ENCODE measurements at places on chromosomes 2 and 18.

DNA sequence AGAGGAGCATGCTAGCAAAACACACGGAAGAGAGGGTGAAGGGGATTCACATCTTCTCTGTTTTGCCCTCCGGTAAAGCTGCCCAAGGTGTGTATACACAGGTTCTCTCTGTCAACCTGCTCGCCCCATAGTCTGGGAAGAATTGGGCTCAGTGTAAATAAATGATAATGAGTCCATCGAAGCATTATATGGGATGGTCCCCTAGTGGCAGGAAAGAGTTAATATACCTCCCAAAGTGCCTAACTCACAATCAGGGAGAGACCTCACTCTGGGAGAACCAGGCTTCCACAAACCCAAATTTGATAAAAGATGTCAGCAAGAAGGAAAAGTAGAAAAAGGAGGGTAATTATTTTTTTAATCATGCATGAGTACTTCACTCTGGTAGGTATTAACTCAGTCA, 262.2 kb upstream of the ZNF521 start:
- no peak for DNase-seq

DNA sequence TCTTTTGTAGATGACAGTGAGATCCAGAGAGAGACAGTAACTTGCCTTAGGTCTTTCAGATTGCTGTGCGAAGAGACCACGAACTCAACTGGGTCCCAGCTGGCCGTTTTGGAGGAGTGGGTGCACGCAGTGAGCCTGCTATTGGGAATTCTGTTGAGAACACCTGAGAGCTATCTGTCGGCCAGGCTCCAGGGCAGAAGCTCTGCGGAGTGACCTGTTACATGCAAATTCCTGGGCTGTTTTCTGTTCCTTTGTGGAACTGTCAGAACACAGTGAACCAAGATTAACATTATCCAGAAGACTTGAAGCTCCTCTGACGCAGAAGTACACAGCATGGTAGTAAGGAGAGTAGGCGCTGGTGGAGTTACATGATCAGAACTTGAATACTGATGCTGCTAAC, 99.5 kb upstream of the LMAN1 start:
- DNase-seq, result no peak

DNA sequence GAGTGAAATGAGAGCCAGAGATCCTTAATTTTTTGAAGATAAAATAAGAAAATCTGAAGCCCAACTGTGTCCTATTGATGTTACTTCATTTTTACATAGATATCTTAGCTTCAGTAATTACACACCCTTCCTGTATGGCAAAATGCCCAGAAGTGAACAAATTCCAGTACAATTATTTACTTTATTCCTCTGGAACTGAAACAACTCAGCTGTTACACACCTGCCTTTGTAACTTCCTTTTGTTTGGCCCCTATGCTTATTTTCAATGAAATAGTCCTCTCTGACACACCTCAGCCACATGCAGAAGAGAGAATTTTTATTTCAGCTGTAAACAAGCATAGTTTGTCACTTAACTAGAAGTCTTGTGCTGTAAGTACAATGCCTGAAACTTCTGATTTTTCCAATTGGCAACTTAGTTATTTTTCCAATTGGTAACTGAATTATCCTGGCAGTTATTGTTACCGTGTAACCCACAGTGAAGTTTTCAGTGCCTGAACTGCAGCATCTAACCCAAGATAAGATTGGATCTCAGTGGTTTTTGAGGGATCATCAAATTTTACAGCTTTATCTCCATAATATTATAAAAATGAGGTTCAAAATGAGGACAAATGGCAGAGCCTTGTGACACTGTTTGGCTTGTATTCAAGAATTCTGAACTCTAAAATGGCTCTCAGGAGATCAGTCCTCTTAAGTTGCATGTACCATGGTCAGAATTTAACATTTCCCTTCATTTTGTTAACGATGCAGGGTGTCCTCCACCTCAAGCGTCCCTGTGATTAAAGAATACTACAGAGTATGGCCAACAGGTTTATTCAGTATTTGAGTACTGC, 82.6 kb downstream of the PKP4 start:
- peak; percentile 28 for DNase-seq

DNA sequence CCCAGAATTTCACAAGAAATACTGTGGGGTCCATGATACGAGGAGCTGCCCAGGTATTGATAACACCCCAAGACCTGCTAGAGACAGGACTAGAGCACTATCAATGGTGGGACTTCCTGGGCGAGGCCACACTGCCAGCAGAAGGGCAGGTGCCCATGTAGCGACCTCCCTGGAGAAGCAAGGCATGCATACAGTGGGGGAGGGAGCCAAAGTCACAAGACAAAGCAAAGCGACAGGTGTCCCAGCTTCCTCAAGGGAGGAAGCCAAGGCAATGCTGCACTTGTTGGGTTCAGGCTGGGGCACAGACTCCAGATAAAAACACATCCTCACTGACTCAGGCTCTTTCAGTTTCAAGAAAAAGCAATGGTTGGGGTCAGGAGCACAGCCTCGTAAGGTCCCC, 7.5 kb downstream of the CD207 start:
- DNase-seq, result no peak

- DNase-seq, result no peak
Measured at GRCh38 chr2:235041918-235042575, 90.2 kb downstream of the SH3BP4 start.

Data from OCI-M1 (cell line).